Tibial nerve (tissue), 4 donors: ENCODE measurements at places on chromosomes 13 and 19. TPM values are rescaled to one million over a fixed set of nuclear protein-coding genes. Genes with fewer than 3 reads are reported as not detected.

Gene ACER1
- not detected for total RNA-seq

Gene SSC5D
- total RNA-seq: 7.9 TPM

Gene ZNF799
- total RNA-seq: 3.7 TPM

Gene SBK3
- not detected for total RNA-seq

Gene FXYD1
- 79.3 TPM for total RNA-seq

Gene FCAR
- total RNA-seq: 2.1 TPM

Gene SERPINE3
- not detected for total RNA-seq

Gene OR7G3
- total RNA-seq: not detected

Gene COL5A3
- total RNA-seq: 65.4 TPM

GRCh38 chr19:29798774-29799497 is 12.9 kb upstream of the CCNE1 start:
- DNase-seq: no peak

GRCh38 chr13:73401769-73402168 is 343.0 kb downstream of the KLF5 start:
- no peak for DNase-seq

DNA sequence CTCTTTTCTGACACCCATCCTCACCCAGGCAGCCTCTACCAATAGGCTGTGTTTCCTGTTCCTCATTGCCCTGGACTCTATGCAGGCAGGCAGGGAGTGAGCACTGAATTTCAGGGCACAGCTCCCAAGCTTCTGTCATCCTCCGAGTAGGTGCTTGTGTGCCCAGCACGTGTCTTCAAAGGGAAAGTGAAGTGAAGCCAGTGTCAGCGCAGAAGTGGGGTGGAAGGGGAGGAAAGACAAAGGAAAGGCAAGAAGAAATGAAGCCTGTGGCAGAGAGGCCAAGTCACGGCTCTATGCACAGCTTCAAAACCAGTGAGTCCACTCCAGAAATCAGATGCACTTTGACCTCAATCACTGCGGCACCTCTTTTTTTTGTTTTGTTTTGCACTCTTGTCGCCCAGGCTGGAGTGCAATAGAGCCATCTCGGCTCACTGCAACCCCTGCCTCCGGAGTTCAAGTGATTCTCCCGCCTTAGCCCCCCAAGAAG is 16.9 kb downstream of the CEBPA start:
- no peak for DNase-seq

DNA sequence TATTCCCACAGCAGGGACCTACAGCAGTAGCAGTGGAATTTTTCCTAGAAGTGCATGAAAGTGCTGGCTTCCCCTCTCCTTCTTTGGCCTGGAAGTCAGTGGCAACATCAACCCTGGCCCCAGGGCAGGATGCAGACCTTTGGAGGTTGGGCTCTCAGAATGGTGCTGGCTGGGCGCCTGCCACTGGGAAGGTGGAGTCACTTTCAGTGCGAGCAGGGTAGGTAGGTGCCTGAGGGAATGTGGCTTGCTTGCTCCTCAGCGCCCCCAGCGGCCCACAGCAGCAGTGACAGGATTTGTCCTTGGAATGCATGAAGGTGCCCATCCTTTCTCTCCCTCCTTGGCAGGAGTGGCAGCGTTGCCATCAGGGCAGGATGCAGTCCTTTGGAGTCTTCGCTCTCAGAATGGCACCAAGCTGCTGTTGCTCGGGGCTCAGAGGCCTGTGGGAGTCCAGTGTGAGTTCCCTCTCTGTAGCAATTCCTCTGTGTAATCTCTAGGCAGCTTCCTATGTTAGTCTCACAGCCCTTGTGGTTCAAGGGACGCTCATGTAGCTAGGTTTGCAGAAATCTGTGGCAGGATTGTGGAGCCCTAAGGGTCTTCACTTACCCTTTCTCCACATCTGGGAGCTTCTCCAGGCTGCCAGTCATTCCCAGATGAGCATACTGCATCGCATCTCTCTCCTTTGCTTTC is 354.4 kb upstream of the DACH1 start:
- no peak for DNase-seq

GRCh38 chr19:35251456-35251855 is 2.7 kb downstream of the LSR start:
- no peak for DNase-seq

DNA sequence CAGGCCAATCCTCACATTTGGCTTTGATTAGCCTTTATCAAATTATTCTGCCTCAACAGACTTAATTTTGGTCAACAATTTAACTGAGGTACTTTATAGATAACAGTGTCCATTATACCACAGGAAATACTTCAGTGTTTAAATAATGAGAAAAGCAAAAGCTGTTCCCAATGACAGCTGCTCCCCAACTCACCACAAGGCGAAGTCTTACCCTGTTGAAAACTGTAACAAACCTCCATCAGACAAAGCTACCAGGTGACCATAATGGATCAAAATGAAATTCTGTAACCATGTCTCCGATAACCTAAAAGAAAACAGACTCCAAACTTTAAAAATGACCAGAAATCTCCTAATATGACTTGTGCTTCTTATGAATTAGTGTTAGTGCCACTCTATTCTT is 50.3 kb downstream of the ZNF44 start:
- DNase-seq: no peak

GRCh38 chr19:1471010-1471514 is 8.0 kb downstream of the C19orf25 start:
- DNase-seq: no peak

DNA sequence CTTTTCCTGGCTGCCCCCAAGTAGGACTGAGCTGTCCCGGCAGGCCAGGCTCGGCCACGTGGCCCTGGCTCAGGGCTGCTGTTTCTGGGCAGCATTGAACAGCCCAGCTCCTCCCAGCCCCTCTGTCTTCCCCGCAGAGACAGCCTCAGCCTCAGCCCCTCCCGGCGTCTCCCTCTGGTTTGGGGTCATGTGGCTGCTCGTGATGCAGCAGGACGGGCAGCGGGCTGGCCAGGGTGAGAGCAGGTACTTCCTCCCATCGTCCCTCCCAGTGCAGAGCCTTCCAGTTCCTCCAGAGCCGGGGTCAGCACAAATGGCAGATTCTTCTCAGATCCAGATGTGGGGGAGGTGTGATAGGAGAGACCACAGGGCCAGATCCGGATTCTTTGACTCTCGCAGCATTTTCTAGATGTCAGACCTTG is 114.6 kb downstream of the KDM4B start:
- peak; percentile 41 for DNase-seq

GRCh38 chr13:77230560-77230959 is 96.3 kb downstream of the MYCBP2 start:
- DNase-seq: no peak

DNA sequence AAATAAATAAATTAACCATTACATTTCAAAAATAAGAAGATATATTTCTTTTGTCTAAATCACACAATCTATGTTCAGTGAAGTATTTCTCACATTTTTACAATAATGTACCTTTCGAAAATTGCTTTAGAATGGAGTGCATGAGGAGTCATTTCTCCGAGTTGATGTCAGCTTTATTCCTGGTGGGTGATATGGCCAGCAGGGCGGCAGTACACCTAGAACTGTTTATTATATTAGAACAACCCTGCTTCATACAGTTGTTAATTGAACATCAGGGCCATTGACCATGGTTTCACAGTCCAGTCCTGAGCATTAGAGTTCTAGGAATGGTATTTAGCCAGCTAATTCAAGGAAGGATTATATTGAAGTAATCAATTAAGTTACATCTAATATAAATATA is 696.3 kb upstream of the SLC10A2 start:
- no peak for DNase-seq

GRCh38 chr19:16268676-16269319 is 55.8 kb upstream of the KLF2 start:
- DNase-seq: no peak

DNA sequence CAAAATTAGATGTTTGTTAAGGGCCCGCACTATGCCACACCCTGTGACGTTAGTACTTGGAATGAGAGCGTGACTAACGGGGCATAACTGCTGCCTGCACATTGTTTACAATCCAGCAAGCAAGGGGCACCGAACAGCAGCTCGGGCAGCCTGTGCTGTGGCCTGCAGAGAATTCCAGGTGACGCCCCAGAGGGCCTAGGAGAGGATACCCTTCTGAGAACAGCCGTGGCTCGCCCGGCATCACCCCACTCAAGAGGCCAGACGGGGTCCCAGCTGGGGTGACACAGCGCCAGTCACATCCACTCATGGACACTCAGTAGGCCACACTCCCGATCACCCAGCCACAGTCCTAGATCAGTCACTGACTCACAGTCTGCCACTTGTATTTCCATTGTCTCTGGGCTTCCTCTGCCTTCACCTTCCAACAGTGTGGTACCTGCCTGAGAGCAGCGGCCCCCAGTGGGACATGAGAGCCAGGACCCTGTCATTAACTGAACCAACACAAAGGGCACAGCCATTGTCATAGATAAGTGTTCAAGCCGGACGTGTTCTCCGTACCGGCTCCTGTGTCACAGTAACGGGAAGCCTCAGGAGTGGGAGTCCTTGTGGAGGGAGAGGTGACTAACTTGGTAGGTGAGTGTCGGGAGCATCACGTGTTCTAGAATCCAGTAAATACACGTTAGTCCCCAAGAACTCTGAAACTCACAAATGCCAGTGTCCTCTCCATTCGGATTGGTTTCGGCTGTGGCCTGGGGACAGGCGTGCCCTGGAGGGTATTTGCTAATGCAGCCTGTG is 7.5 kb downstream of the ZNF331 start:
- no peak for DNase-seq

- DNase-seq: no peak
Observed at GRCh38 chr19:50978772-50979390, 4.8 kb downstream of the KLK7 start.

GRCh38 chr19:33437821-33438671 is 64.5 kb downstream of the CEBPG start:
- no peak for DNase-seq

GRCh38 chr19:33506498-33506897 is 15.1 kb downstream of the PEPD start:
- no peak for DNase-seq

DNA sequence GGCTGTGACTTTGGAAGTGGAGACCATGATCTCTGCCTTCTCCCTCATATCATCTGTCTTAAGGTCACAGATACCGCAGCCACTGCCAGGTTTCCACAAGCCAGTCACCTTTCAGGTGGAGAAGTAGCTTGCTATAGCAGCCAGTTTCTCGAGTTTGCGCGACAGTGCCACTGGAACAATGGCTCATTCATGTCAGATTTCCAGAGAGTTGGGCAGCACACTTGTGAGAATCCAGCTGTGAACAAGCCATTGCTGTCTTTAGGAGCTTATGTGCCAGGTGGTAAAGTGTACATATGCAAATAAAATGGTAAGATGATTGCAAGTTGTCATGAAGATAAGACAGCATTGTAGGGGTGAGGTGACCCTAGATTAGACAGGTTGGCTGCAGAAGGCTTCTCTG is 22.3 kb downstream of the GARRE1 start:
- DNase-seq: no peak

DNA sequence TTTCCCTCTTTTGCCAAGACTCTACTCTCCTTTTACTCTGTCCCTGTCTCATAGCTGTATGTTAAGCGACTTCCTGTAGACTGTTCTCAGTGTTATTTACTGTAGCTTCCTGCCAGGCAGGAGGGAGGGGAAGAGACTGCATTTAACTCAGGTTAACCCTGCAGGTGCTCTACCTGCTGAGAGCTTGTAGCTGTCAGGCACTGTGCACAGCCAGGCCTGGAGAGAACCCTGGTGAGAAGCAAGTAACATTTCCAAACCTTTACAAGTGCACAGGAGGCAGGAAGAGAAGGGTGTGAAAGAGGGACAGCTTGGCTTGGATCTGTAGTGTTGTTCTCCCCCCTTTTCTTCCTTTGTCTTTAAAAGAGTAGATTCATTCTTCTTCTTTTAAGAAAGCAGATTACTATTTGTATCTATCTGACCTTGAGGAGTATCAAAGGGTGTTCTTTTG is 167.1 kb downstream of the LMO7 start:
- DNase-seq: no peak

DNA sequence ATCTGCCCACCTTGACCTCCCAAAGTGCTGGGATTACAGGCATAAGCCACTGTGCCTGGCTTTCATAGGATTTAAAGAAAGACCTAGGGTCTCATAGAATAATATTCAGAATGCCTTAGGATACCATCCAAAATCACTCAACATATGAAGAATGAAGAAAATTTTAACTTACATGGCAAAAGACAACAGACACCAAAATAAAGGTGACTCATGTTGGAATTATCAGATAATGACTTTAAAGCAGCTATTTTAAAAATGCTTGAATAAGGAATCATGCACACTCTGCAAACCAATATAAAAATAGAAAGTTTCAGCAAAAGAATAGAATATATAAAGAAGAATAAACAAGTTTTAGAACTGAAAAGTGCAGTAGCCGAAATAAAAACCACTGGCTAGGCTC is 29.3 kb downstream of the ZNF566 start:
- no peak for DNase-seq
